Caco-2 (cell line): ENCODE measurements at places on chromosomes 5 and 9. TPM values are rescaled to one million over a fixed set of nuclear protein-coding genes. Genes with fewer than 3 reads are reported as not detected.

Gene TMEM252
- total RNA-seq: not detected in 2 replicates

Gene AQP3
- total RNA-seq: 24.1 and 24.8 TPM in 2 replicates

- no peak for DNase-seq
Observed at GRCh38 chr9:136865041-136865767, 904 bp downstream of the EDF1 start.

DNA sequence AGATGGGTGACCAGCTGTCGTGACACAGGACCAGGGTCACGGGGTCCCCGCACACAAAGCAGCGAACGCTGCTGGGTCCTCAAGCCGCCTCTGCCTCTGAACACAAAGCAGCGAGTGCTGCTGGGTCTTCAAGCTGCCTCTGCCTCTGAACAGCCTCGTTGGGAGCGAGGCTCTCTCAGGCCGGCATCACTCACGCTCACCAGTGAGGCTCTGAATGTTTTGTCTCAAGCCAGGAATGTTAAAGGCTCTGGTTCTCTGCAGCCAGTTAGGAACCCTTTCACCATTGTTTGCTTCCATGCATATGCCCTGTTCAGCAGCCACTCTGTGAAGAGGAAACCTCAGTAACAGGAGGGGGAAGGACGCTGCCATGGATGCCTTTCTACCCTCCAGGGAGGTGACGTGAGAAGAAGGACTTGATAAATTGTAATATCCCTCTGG, 82.7 kb upstream of the TAF11L2 start:
- DNase-seq: no peak

GRCh38 chr5:169149317-169149716, 151.6 kb downstream of the SLIT3 start:
- DNase-seq: peak; percentile 42

GRCh38 chr9:69089491-69089890, 53.9 kb downstream of the FXN start:
- DNase-seq: no peak

Gene SERF1A
- 4.6 and 5.4 TPM in 2 replicates for total RNA-seq

DNA sequence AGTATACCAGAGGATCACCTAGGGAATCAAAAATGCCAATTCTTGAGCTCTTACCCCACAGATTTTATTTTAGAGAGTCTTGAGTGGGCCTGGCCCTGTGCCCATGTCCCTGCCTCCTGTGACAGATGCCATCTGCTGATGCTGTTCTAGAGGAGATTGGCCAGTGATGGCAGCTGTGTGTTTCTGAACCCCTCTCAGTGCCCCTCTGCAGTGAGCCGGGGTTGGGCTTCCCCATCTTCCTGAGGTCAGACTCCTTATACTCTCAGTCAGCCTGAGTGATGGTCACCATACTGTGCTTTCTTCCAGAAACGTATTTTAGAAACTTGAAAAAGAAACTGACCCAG, 6.1 kb downstream of the PTCD2 start:
- no peak for DNase-seq

- DNase-seq: no peak
Observed at GRCh38 chr9:91995000-91995655, 45.1 kb upstream of the ROR2 start.

Gene RXFP3
- not detected in 2 replicates for total RNA-seq
